ENCODE measurements at places on chromosomes 12 and 14. TPM values are rescaled to one million over a fixed set of nuclear protein-coding genes. Genes with fewer than 3 reads are reported as not detected.

- no peak overlapping the region for H3K4me3 ChIP-seq
- H3K36me3 ChIP-seq: peaks cover under 1% of the 10 kb centered on the region
- no peaks in the 10 kb centered on the region for H3K27me3 ChIP-seq
- DNase-seq: no peak
- no peak overlapping the region for H3K27ac ChIP-seq
These were observed 39.8 kb downstream of the NOPCHAP1 start for GRCh38 chr12:105025890-105026289.

DNA sequence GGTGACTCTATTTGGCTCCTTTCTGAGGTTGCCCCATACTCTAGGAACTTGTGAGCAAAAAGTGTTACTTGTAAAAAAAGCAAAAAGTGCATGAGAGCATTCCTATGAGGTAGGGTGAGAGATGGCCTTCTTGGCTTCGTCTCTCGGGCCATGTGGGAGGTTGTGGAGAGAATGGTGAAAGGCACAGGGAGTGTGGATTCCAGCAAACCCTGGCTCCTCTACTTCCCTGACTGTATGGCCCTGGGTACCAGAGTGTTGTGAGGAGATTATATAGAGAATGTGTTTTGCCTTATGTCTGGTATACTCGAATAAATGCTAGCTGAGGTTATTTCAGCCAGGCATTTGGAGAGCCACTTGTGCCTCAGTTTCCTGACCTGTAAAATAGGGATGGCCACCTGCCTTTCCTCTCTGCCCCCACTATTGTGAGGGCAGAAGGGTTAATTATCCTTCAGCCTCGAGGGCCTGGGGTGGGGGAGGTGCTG lies 11.0 kb downstream of the PLEKHG3 start:
- H3K27ac ChIP-seq: peak overlapping the region; percentile 89
- H3K4me3 ChIP-seq: peak overlapping the region; percentile 70
- DNase-seq: no peak
- no peaks in the 10 kb centered on the region for H3K27me3 ChIP-seq
- H3K36me3 ChIP-seq: peaks cover 31% of the 10 kb centered on the region

PTHLH gene
- 1.3 TPM for total RNA-seq

DNA sequence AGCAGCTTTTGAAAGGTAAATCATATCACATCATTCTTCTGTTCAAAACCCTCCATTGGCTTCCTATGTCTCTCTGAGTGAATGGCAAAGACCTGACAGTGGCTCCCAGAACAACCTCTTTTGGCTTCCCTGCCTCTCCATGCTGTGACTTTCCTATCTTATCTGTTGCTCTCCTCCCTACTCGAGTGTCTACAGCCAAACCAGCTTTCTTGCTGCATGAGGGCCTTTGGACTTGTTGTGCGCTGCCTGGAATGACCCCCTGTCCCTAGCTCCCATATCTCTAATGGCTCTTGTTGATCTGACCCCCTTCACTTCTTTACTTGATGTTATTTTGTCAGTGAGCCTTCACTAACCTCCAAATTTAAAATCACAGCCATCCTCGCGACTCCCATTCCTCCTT lies 2.5 kb downstream of the SYNE2 start:
- peaks cover 37% of the 10 kb centered on the region for H3K4me1 ChIP-seq
- H3K27ac ChIP-seq: peak overlapping the region; percentile 83
- H3K4me3 ChIP-seq: peak overlapping the region; percentile 75
- no peaks in the 10 kb centered on the region for H3K27me3 ChIP-seq
- H3K36me3 ChIP-seq: peaks cover 32% of the 10 kb centered on the region
- no peak for DNase-seq

GTF2H3 gene
- 66.5 TPM for total RNA-seq

GARIN6 gene
- not detected for total RNA-seq

SLCO1C1 gene
- total RNA-seq: 0.54 TPM
